ENCODE measurements at places on chromosomes 5 and 9.

DNA sequence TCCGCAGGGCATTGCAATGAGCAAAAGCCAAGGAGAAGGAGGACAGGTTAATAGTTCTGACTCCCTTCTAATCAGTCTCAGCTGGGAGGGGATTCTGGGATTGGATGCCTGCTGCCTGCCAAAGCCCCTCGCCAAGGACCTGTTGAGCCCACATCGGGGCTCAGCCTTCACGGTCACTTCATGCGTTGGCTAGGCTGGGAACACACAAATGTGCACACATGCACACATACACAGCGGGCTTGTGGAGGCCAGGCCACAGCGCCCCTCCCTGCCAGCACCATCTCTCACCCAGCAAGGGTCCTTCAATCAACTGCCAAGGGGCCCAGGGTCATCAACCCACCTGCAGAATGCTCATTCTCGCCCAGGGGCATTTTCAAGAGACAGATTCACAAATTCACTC lies 113.9 kb downstream of the C5orf15 start:
- no peak for DNase-seq

GRCh38 chr9:76296561-76297310 lies 97.5 kb downstream of the RFK start:
- DNase-seq = no peak

DNA sequence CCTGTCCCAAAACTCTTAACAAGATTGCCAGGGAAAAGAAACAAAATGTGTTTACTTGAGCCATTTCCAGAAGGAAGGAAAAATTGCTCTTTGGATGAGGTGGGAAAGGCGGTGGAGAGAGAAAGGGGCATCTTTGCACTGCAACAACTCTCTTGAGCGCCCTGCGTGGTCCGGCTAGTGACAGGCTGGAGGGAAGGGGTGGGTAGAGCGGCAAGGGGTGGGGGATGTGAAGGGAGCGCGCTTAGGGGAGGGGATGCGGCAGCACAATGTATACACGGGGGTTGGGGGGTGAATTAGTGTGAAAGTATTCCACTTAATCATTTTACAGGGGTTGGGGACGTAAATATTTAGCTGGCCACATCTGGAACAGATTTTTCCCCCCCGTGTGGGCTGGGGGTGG lies 1.3 kb downstream of the FGF10 start:
- DNase-seq = peak; percentile 9

GRCh38 chr5:90510438-90510837 lies 18.9 kb downstream of the LYSMD3 start:
- DNase-seq = no peak

- DNase-seq = peak; percentile 88
Observed at GRCh38 chr5:178388386-178389025, 155.9 kb upstream of the PHYKPL start.

- peak; percentile 42 for DNase-seq
Observed at GRCh38 chr5:3303777-3304176, 291.9 kb upstream of the IRX1 start.

- DNase-seq = no peak
Observed at GRCh38 chr9:80875947-80876346, 813.4 kb downstream of the TLE1 start.

- DNase-seq = no peak
Observed at GRCh38 chr5:126531543-126532120, 63.4 kb downstream of the ALDH7A1 start.

- DNase-seq = no peak
Observed at GRCh38 chr9:23638837-23639426, 187.1 kb downstream of the ELAVL2 start.

DNA sequence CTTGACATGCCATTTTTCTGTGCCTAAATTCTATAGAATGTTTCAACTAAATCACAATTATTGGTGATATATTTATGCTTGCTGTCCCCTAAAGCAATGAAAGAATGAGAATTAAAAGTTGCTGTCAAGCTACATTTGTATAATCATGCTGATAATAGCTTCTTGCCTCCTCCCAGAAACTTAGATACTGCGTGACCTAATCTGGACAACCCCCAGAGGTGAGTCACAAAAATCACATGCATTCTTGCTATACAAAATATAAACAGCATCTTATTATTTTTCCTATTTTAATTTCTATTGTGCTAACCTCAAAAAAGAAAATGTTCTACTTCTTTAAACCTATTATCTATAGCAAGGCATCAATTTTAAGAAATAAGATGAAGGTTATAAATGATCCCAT lies 995.8 kb upstream of the ACO1 start:
- peak; percentile 2 for DNase-seq

GRCh38 chr9:107078061-107078460 lies 205.0 kb upstream of the RAD23B start:
- no peak for DNase-seq

GRCh38 chr9:94865582-94866452 lies 139.3 kb downstream of the AOPEP start:
- DNase-seq = peak; percentile 67

DNA sequence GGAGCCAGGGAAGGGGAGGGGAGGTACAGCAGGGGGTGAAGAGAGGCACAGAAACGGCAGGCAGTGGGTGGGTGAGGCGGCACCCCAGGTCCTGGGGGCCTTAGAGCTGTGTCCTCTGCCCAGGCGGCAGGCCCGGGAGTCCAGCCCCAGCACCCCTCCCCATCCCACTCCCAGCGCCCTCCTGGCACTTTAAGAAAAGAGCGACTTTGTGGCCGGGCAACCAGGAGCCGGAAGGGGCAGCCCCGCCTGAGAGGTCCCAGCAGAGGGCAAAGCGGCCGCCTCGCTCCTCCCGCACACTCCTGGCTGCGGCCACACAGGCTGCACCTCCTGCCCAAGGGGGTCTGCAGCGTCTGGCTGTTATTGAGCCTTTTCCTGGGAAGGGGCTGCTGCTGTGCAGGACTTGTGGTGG lies 42.6 kb downstream of the NACC2 start:
- DNase-seq = peak; percentile 86

DNA sequence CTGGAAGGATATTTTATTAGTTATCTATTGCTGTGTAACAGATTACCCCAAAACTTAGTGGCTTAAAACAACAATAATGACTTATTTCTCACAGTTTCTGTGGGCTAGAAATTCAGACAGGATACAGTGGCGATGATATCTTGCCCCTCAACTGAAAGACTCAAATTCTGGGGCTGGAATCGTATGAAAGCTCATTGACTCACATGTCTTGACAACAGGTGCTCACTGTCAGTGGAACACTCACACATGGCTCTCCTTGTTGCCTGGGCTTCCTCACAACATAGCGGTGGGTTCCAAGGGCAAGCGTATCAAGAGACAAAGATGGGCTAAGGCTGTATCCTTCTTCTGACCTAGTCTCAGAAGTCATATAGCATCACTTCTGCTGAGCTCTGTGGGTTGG lies 3.7 kb upstream of the GNPDA1 start:
- DNase-seq = no peak

- peak; percentile 64 for DNase-seq
Observed at GRCh38 chr5:100900796-100901781, 2.0 kb downstream of the ST8SIA4 start.

- peak; percentile 56 for DNase-seq
Observed at GRCh38 chr9:119284118-119284517, 85.1 kb downstream of the BRINP1 start.

DNA sequence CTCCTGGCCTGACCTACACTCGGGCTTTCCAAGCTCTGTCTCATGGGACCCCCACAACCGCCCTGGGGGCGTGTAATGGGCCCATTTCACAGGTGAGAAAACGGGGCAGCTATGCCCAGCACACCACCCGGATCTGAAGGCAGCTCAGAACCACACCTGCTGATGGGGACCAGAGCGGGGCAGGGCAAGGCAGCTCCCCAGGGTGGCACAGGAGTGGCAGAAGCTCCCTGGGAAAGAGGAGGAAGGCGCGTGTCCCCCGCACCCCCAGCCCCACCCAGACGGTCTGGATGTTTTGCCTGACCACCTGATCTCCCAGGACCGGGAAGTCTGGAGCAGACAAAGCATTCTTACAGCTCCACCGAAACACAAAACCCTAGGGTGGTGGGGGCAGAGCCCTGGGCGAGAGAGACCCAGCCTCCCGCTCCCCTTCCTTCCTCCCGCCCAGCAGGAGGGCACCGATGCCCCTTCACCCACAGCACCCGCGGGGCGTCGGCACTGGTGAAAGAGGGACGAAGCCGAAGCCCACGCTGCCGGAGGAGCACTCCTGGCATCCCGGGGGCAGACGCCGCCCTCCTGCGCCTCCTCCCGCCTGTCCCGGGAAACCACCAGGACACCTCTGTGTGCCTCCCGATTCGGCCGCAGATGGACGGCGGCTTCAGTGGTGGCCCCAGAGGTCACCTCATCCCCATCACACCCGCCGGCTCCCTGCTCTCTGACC lies 14.5 kb downstream of the NOTCH1 start:
- no peak for DNase-seq

DNA sequence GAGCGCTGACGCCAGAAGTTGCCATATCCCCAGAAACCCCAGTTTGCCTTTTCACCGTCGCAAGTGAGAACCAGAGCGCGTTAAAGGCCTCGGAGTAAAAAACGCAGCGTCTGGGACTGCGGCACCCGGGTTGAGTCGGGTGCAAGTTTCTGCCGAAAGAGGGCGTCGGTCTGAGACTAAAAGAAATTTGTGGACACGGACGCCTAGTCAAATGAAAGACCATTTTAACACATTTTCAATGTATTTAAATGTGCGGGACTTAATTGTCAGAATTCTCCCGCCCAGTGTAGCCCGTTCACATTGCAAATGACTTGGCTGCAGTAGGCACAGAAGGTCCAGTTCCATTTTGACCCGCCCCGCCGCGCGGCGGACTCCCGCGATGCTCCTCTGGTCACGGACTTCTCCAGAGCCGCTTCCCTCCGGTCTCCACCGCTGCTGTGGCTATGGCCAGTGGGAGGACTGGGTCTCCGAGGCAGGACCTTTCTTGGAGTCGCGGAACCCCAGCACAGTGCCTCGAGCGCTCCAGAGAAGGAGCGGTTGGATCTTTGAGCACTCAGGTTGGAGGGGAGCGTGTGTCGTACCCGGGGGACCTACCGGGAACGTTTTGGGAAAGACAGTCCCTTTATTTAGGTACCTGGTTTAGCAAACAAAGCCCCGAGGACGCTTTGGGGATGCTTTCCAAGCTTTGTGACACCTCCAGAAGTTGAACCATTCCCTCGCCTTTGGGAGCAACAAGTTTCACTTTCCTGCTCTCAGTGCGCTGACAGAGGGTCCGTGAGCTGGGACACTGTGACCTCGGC lies 1.2 kb upstream of the NPR3 start:
- peak; percentile 79 for DNase-seq

DNA sequence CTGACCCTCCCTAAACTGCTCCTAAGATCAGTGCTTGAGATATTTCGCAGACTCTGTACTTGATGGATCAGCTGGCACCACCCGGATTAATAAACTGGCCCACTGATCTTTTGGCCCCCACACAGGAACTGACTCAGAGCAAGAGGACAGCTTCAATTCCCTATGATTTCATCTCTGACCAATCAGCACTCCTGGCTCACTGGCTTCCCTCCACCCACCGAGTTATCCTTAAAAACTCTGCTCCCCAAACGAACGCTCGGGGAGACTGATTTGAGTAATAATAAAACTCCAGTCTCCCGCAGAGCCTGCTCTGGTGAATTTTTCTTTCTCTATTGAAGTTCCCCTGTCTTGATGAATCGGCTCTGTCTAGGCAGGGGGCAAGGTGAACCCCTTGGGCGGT lies 36.5 kb upstream of the CD180 start:
- peak; percentile 75 for DNase-seq

DNA sequence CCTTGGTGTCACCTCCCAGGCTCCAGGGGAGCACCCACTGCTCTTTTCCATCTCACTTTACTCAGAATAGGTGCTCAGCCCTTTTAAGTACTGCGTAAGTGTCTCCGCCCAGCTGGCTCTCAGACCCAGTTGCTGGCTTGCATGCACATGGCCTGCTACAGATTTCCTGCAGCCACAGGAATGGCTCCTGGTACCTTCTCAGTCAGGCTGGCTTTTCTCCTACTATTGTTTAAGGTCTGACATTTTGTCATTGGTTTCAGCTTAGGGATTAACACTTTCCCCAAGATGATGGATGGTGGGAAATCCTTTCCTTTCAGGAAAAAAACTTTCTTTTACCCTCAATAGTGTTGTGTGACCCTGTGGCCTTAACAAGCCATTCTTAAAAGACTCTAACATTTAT lies 1652.3 kb upstream of the WWC1 start:
- DNase-seq = peak; percentile 6

GRCh38 chr5:53323943-53324642 lies 156.3 kb upstream of the FST start:
- no peak for DNase-seq

DNA sequence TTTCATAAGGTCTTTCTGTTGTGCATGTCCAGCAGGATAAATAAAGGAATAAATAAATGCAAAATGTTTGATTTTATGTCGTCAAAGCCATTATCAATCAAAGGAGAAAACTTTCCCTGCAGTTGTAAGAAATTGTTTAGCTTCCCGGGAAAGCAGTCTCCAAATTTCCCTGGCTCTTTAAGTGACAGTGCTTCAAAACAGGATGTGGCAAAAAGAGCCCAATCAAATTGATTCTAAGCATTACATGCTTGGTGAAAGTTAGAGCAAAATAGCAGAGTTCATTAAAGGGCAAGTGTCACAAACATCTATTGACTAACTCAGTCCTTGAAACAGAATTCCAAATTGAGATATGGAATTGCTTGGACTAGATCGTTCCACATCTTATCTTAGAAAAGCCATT lies 704.1 kb downstream of the PRELID2 start:
- DNase-seq = no peak

- no peak for DNase-seq
Observed at GRCh38 chr5:138466900-138467710, 1.8 kb downstream of the EGR1 start.

DNA sequence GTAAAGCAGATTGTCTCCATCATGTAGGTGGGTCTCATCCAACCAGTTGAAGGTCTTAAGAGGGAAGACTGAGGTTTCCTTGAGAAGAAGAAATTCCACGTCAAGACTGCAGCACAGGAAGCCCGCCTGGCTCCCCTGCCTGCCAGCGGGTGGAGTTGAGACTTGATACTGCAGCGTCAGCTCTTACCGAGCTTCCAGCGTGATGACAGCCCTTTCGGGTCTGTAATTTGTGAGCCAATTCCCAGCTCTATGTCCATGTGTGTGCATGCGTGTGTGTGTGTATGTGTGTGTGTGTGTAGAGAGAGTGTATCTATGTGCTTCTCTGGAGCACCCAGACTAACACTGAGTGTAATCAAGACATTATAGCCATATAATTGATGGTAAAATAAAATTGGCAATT lies 379.7 kb upstream of the IRX2 start:
- DNase-seq = no peak

- peak; percentile 80 for DNase-seq
Observed at GRCh38 chr9:85743275-85744128, 1.7 kb upstream of the AGTPBP1 start.

DNA sequence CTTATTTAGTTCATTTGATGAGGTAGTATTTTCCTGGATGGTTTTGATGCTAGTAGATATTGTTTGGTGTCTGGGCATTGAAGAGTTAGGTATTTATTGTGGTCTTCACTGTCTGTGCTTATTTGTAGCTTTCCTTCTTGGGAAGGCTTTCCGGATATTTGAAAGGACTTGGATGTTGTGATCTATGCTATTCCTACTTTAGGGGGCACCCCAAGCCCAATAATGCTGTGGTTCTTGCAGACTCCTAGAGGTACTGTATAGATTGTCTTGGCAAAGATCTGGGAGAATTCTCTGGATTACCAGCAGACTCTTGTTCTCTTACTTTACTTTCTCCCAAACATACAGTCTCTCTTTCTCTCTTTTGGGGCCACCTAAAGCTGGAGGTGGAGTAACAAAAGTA lies 315.7 kb downstream of the MAT2B start:
- DNase-seq = no peak

- peak; percentile 48 for DNase-seq
Observed at GRCh38 chr5:43041110-43041668, 1.1 kb upstream of the ANXA2R start.

All from MG63 (cell line).